ENCODE measurements at places on chromosomes 2 and 18.

GRCh38 chr2:186697536-186697935 is 3.7 kb downstream of the FAM171B start:
- no peak for DNase-seq

DNA sequence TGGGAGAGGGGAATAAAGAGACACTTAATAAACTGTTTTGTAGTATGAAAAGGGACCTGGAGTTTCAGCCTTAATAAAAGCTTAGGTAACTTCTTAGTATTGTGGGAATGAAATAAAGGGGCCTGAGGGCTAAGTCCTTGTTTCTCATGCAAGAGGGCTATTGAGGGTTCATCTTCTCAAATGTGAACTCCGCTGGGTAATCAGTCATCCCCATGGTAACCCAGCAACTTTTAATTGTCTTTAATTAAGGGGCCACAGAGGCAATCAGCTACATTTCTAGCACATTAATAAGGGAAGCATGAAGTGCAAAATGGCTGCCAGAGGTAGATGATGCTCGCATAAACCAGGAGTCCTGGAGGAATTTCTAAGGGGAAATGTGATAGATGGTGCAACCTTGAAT is 1784.2 kb upstream of the CELF4 start:
- DNase-seq, result no peak

DNA sequence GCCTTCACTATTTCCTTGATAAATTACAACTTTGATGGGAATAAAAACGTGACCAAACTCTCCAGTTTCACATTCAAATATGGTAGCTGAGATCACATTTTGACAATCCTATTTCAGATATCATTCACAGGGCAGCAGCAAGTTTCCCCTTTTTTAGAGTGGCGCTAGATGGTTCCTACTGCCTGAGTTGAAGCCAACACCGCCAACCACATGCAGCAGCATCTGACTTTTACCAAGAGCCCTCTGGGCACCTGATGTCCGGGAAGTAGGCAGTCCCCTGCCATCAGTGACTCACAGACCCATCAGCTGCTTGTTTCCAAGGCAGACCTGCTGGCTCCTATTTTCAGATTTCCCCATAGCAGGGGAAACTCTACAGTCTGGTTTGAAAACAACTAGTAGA is 4.0 kb upstream of the MREG start:
- DNase-seq, result no peak

- DNase-seq, result no peak
These were observed 118.4 kb downstream of the INO80D start for GRCh38 chr2:205967391-205968075.

- no peak for DNase-seq
These were observed 138.6 kb downstream of the NFATC1 start for GRCh38 chr18:79534356-79534755.

GRCh38 chr18:70074116-70074515 is 126.4 kb upstream of the CD226 start:
- no peak for DNase-seq

DNA sequence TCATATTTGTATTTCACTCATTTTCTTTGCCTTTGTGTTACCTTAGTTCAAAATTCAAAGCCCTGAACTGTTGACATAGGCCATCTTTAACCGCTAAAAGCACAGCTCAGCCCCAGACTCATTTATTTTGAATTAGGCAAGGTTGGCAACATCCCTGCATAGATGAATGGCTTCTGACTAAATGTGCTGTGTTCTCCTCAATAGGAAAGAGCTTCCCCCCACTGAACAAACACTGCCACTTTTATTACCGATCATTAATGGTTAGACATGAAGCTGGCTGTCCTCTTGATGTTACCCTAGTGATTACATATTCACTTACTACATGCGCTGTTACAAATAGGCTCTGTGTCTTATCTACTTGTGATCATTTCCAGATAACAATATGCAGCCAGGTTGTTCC is 170.7 kb downstream of the ADCYAP1 start:
- no peak for DNase-seq

DNA sequence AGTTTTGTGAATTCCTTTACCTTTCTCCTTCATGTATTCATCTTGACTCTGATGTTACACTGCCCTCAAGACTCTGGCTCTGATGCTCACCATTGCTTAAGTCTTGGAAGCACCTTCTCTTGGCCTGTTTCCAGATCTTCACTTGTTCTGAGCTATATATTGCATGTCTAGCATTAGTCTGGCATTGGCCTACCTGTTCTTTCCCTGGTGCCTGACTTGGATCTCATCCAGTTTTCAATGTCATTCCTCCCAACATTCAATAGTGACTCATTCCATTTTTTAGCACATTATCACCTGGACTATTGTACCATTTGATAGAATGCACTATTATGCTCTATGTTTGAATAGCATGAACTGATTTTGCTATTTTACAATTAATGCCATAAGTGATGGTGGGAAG is 127.3 kb upstream of the NYAP2 start:
- DNase-seq, result no peak

- DNase-seq, result no peak
These were observed 28.2 kb upstream of the IMPA2 start for GRCh38 chr18:11953113-11953512.

DNA sequence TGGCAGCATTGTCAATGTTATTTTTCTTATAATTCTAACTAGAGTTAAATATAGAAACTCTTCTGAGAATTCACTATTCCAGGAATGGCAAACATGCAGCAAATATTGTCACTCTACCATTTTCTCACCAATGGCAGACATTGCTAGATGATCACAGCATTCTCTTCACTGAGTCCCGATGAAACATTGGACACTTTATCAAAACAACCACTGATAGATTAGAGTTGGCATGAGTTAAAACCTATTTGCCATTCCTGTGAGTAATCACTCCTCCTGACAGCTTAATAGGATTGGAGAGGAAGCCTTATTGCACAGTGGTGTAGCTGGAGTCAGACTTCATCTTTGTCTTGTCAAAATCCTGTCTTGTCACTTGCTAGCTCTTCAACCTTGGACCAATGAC is 163.9 kb upstream of the THUMPD2 start:
- DNase-seq, result no peak

GRCh38 chr2:516944-517343 is 160.3 kb downstream of the TMEM18 start:
- no peak for DNase-seq

DNA sequence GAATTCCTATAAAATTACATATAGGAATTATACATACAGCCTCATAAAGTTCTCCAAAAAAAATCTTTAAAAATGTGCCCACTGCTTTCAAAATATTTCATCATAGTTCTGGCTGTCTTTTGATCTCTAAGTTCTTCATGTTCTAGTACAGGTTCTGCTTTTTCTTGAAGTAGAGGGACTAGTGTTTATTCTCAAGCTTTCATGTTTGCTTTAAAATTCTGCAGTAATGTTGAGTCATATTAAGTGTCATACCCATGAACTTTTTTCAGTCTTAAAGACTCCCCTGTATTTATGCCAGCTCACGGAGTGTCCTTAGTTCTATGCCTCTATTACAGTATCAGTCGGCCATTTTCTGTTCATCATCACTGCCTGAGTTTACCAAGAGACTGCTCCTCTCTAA is 54.8 kb upstream of the CCDC141 start:
- DNase-seq, result no peak

DNA sequence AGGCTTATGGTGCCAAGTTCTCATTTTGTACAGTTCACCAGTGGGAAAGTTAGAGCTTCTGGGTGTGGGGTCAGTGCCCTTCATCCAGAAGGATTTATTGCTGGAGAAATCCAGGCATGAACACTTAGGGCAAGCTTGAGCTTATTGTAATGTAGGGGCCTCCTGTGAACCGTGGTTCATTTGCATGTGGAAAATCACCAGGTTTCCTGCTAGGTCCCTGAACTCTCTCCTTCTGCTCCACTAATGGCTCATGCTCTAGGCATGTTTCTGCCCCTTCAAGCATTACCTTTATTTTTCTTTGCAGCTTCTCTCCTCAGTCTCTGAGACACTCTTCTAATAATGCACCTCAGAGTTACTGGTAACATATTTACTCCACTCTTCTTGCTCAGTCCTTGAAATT is 79.3 kb upstream of the FAM98A start:
- no peak for DNase-seq

GRCh38 chr2:51959696-51960095 is 927.8 kb upstream of the NRXN1 start:
- DNase-seq, result no peak

DNA sequence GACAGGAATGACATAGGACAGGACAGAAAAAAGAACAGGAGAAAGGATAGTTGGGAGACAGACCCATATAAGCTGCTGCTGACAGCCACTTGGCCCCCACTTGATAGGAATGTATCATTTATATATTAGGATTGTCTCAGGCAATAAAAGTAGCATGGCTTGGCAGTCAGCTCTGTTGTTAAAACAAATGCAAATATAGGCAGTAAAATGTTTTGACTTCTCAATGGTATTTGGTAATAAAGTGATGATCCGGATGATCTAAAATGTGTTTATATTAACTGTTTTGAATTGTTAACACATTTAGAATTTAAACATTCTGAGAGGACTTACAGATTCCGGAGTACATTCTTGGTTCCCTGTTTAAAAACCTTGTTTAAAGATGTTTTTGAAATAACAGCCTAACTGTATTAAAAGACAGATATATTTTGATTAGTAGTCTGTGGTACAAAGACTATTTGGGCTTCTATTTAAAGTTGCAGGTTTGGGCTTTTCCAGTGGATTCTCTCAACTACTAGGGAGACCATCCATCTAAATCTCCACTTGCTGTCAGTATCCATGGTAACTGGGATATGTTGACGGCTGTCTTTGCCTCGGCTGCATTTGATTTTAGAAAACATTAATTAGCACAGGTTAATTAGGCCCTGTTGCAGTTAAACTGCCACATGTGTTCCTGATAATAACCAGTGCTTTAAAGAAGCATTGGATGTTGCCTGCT is 147.6 kb downstream of the ESCO1 start:
- no peak for DNase-seq
